ENCODE measurements at places on chromosomes 16 and 17. TPM values are rescaled to one million over a fixed set of nuclear protein-coding genes. Genes with fewer than 3 reads are reported as not detected.
A peak's percentile ranks its signal among the peaks of the same experiment; 100 is the strongest.

DNA sequence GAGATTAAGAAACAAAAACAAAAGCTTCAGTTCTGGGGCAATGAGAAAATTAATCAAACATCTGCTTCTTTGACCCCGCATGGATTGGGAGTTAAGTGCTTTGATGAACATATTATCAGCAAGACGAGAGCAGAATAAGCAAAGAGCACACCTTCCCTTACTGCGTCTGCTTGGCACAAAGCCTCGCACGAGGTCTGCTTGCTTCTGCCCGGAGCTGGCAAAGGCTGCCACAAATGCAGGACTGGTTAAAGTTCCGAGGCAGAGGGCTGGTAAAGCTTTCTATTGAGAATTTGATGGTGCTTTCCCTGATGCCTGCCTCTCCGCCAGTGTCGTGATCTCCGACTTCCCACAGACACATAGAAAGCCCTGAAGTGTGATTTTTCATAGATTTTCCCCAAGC, 17.0 kb downstream of the VAT1L start:
- peaks cover 3% of the 10 kb centered on the region for H3K4me1 ChIP-seq
- no peak overlapping the region for H3K27ac ChIP-seq
- no peaks in the 10 kb centered on the region for H3K36me3 ChIP-seq
- no peaks in the 10 kb centered on the region for H3K27me3 ChIP-seq
- DNase-seq: peak; percentile 78
- H3K4me3 ChIP-seq: no peak overlapping the region

- no peaks in the 10 kb centered on the region for H3K27me3 ChIP-seq
- H3K4me1 ChIP-seq: no peaks in the 10 kb centered on the region
- no peak for DNase-seq
- H3K36me3 ChIP-seq: no peaks in the 10 kb centered on the region
- no peak overlapping the region for H3K4me3 ChIP-seq
- no peak overlapping the region for H3K27ac ChIP-seq
Measured at GRCh38 chr16:75343286-75343685, 90.0 kb downstream of the CFDP1 start.

DNA sequence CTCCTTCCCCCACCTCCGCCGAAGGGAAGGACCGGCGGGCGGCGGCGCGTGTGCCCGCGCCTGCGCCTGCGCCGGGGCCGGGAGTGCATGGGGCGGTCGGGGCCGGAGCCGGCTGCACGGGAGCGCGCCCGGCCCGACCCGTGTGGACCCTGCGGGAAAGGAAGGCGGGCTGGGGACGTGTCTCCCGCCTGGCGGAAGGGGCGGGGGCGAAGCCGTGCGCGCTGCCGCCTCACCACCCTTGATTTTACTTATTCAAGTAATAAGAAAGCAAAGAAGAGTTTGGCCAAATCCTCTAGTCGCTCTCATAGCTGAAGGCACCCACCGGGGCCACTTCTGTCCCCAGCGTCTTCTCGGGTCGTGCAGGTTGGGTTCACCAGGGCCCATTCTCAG, 596 bp upstream of the PFN1 start:
- no peaks in the 10 kb centered on the region for H3K36me3 ChIP-seq
- peak overlapping the region; percentile 94 for H3K27ac ChIP-seq
- DNase-seq: peak; percentile 82
- no peaks in the 10 kb centered on the region for H3K27me3 ChIP-seq
- peaks cover 63% of the 10 kb centered on the region for H3K4me1 ChIP-seq

DNA sequence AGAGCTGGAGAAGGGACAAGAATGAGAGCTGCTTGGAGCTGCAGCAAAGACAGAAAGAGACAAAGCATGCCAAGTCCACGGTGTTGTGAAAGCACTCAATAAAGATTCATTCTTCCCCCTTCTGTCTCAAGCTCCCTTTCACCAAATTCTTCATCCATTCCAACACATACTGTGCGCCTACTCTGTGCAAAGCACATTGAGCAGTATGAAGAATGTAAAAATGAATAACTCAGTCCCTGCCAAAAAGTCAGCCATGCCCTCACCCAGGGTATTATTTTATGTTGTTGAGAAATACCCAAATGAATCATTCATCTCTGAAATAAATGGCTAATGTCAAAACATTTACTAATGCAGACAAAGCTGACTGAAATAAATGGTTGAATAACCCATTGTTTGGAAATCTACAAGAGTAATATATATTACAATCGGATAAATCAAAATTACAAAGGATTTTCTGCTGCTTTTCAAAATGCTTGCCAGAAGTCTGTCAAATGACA, 282.9 kb upstream of the IRX5 start:
- no peaks in the 10 kb centered on the region for H3K27me3 ChIP-seq
- no peaks in the 10 kb centered on the region for H3K36me3 ChIP-seq
- peaks cover 21% of the 10 kb centered on the region for H3K4me1 ChIP-seq
- no peak overlapping the region for H3K27ac ChIP-seq
- no peak overlapping the region for H3K4me3 ChIP-seq
- DNase-seq: no peak

DNA sequence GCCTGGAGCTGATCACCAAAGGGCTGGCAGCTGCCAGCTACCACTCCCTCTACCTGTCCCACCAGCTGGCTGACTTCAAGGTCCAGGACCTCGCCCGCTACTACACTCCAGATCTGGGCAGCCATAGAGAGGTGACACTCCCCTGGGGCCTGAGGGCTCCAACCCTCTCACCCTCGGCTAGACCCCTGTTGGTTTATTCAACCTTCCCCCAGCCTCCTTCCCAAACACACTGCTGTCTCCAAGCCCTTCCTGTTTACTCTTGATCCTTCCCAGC, 18.0 kb downstream of the ALOX12B start:
- H3K27me3 ChIP-seq: peaks cover 21% of the 10 kb centered on the region
- no peaks in the 10 kb centered on the region for H3K36me3 ChIP-seq
- no peak overlapping the region for H3K4me3 ChIP-seq
- no peak overlapping the region for H3K27ac ChIP-seq
- DNase-seq: no peak

GRCh38 chr17:78081551-78081950, 47.0 kb downstream of the TMC6 start:
- no peaks in the 10 kb centered on the region for H3K27me3 ChIP-seq
- no peak overlapping the region for H3K4me3 ChIP-seq
- H3K36me3 ChIP-seq: peaks cover 54% of the 10 kb centered on the region
- H3K4me1 ChIP-seq: no peaks in the 10 kb centered on the region
- DNase-seq: no peak

DNA sequence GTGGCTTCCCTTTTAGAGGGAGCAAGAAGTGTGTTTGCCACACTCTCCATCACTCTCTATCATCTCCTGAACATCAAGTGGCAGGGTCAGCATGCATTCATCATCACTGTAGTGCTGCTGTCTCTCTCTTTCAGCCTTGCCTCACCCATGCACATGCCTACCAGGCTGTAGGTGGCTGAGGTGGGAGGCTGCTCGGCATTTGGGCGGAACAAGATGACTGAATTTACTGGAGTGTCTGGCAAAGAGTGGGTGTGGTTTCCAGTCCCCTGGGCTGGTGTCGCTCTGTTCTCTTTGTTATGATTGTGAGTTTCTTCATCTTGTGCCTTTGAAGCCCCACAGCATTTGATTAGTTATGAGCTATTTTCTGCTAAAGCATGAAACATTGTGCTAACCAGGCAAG, 541.9 kb upstream of the EEF2KMT start:
- no peak overlapping the region for H3K4me3 ChIP-seq
- no peak for DNase-seq
- H3K27me3 ChIP-seq: no peaks in the 10 kb centered on the region
- peaks cover 6% of the 10 kb centered on the region for H3K4me1 ChIP-seq
- no peak overlapping the region for H3K27ac ChIP-seq

DNA sequence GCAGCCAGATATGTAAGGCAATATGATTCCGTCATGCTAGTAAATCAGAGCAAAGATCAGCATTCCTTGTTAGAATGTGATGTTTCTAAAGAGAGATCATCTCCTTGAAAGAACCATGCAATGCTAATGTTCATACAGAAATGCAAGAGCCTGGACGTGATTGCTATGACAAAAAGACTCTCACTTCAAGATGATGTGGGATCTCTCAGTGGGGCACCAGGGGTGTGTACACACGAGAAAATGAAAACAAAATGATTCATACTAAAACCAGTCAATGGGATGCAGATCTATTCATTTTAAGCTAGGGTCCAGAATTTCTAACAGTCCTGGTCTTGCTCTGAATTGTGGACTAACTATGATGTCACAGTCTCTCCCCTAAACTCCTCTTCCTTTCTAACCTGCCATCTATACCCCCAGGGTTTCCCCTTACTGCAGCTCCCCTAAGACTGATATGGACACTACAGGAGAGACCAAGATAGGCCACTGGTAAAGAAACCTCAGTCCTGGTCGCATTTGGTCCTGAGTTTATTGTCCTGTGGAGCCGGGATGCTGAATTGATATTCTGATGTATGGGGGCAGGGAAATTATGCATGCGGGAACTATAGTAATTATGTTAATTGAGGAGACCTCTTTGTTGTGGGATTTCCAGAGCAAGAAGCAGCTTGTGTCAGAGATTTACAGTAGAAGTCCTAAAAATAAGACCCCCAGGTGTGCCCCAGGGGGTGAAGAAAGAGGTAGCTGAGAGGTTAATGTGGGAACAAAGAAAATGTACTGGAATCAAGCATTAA, 179.0 kb downstream of the PMP22 start:
- no peaks in the 10 kb centered on the region for H3K36me3 ChIP-seq
- no peak overlapping the region for H3K27ac ChIP-seq
- no peak for DNase-seq
- no peak overlapping the region for H3K4me3 ChIP-seq

Gene CDYL2
- 4.3 TPM for total RNA-seq

DNA sequence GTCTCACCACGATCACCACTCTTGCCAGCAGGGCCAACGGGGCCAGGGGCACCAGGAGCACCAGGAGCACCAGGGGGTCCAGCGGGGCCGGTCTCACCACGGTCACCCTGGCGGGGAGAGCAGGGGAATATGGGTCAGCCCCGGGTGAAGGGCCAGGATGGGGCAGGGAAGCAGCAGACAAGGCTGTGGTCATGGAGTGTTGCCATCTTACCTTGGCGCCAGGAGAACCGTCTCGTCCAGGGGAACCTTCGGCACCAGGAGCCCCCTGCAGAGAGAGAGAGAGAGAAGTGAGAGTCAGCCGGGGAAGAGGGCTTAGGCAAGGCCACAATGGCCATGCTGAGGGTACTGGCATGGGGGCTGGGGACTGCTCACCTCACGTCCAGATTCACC, 12.9 kb downstream of the COL1A1 start:
- H3K4me1 ChIP-seq: no peaks in the 10 kb centered on the region
- H3K4me3 ChIP-seq: no peak overlapping the region
- no peaks in the 10 kb centered on the region for H3K27me3 ChIP-seq
- no peak overlapping the region for H3K27ac ChIP-seq

DNA sequence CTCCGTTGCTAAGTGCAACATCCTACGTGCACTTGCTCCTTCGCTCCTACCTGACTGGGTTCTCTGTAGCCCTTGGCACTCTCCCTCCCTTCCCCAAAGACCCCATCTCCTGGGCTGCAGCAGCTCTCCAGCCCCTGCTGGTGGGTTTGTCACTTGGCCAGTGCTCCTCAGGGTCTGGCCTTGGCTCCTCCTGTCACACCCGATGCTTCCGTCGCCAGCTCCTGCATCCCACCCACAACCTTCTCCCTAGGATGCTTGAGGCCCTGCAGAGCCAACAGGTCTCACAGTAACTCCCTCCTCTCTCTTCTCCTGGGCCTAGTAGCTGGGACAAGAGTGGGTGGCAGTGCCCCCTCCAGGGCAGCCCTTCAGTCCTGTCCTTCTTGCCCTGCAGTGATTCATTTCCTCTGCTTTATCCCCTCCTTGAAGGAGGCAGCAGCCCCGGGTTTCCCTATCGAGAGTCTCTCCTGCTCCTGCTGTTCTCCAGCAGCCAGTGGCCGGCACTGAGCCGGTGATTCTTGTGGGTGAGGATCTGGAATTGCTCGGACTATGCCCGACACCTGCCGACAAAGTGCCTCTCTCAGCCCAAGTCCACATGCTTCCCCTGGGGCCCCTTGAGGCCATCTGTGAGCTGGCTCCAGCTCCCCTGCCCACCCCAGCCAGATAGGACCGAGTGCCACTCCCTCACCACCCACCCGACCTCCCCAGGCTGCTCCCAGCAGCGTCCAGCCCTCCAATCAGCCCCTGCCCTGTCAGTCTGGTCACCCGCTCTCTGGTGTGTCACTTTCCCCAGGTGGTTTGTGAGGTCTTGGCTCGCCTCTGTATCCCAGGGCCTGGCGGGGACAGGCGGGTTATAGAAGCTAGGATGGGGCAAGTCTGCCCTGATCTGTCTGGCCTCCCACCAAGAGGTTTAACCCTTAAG, 3.8 kb downstream of the LITAFD start:
- peaks cover 7% of the 10 kb centered on the region for H3K36me3 ChIP-seq
- no peak overlapping the region for H3K4me3 ChIP-seq
- no peak overlapping the region for H3K27ac ChIP-seq
- H3K27me3 ChIP-seq: no peaks in the 10 kb centered on the region
- no peaks in the 10 kb centered on the region for H3K4me1 ChIP-seq

Gene TM4SF5
- not detected for total RNA-seq

DNA sequence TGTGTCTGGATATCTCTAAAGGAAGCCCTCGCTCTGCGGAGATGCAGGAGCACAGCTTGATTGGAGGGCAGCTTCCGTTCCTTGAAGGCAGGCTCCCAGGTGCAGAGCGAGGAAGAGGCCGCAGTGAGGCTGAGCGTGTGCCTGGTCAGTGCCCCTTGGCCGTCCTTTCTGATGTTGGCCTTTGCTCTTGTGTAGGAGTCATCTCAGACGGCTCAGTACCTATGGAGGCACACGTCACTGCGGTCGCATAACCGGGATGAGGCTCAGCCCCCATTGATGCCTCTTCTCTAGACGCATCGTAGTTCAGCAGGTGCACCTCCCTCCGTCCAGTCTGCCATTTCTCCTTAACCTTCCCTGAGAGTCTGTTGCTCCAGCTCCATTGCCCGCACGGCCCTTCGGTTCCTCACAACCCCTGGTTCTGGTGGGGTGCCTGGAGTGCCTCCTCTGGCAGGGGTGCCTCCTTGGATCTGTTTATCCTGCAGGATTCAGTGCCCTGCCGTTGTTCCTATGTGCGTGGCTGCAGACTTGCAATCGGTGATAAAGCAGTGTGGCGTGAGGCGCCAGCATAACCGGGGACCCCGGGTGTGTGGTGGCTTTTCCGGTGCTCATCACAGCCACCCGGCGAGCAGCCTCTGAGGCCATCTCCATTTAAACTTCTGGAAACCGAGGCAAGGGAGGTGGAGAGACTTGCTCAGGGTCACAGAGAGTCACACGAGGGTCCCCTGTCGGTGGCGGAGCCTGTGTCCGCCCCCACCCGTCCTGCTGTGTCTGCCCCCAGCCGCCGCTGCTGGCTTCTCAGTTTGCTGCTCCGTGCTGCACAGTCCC, 188.8 kb upstream of the CHMP6 start:
- no peak for DNase-seq
- no peaks in the 10 kb centered on the region for H3K4me1 ChIP-seq
- no peak overlapping the region for H3K27ac ChIP-seq
- no peaks in the 10 kb centered on the region for H3K27me3 ChIP-seq

DNA sequence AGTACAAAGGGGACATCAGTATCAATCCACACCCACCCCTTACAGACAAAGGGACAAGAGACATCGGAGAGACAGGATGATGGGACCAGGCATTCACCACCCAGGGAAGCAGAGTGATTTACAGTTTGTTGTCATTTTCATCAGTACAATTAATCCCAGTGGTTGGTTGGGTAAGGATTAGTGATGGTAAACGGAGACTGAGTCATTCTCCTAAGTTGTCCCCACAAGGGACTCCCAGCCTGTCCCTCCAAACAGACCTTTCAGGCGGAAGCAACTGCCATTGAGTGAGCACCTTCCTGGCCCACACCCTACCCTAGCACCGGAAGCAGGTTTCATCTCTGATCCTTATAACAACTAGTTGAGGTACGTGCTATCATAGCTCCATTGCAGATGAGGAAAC, 11.2 kb downstream of the PPL start:
- peaks cover 37% of the 10 kb centered on the region for H3K4me1 ChIP-seq
- peak overlapping the region; percentile 89 for H3K27ac ChIP-seq
- H3K4me3 ChIP-seq: no peak overlapping the region
- H3K27me3 ChIP-seq: no peaks in the 10 kb centered on the region
- H3K36me3 ChIP-seq: no peaks in the 10 kb centered on the region

GRCh38 chr17:37300683-37301082, 75.1 kb upstream of the C17orf78 start:
- H3K36me3 ChIP-seq: no peaks in the 10 kb centered on the region
- H3K27me3 ChIP-seq: no peaks in the 10 kb centered on the region
- no peak for DNase-seq
- peaks cover 9% of the 10 kb centered on the region for H3K4me1 ChIP-seq

Data from thyroid gland (tissue), 4 donors.